ENCODE measurements at places on chromosomes 1 and 21.
A peak's percentile ranks its signal among the peaks of the same experiment; 100 is the strongest.

DNA sequence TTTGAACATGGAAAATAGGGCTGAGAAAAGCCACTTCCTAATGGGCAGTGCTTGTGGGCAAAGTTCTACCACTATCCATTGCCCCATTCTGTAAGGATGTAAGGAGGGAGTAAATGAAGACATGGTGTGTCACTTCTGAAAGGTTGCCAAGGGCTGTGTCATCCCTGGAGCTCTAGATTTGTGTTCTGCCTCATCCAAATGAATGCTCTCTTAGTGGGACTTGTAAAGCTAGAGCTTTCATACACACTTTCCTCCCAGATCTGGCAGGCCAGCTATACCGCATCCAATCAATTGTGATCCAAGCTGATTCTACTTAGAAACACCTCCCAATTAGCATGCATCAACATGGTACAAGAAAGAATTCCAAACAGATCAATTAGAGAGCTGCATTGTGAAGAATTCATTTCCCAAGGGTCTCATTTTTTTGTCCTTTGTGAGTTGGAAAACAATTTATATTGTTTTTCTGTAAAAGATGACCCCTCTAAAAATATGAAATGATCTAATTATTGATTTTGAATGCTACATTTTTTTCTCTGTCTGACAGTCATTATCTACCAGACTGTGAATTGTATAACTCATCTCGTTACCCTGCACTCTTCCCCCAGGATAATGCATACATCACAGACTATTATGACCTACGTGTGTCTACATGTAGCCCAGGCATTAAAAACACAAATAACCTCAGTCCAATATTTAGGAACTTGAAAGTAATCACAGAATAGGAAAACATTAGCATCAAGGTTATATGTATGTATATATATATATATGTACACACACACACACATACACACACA, 117.1 kb upstream of the DUSP10 start:
- DNase-seq: no peak

- no peak for DNase-seq
Measured at GRCh38 chr1:180939711-180940103, 27.0 kb downstream of the KIAA1614 start.

- peak; percentile 60 for DNase-seq
Measured at GRCh38 chr1:158793604-158794003, 12.6 kb upstream of the OR6N2 start.

GRCh38 chr1:46533179-46533864, 18.1 kb downstream of the KNCN start:
- no peak for DNase-seq

DNA sequence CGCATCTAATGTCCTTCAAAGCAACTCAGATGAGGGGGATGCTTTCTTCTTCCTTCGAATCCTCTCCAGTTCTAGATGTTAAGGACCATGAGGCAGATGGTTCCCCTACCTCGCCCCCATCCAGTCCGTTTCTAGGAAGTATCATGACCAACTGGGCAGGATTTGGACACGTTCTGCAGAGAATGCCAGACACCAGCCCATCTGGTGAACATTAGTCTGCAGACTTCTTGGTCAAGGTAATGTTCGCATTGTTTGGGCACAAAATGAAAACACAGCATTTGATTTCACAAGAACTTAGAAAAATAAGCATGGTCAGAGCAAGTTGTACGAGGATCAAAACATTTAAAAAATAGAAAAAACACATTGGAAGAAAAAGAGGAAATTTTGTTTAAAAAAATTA, 25.4 kb upstream of the ADARB1 start:
- no peak for DNase-seq

GRCh38 chr21:42614811-42615351, 38.5 kb upstream of the PDE9A start:
- peak; percentile 75 for DNase-seq

DNA sequence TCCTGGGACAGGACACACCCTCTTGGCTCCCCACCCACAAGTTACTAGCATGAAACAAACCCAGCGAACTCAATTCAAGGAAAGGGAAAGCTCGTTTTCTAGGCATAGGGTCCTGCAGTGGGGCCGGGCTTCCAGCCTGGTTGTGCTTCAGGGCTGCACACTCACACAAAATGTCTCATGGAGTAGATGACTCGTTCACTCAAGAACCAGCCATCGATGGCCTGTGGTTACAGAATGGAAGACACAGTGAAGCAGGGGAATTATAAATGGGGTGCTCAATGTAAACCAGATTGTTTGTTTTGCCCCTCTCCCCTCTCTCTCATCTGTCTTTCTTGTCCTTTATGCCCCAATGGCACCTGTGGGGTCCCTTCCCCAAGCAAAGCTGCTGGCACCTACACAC, 56.0 kb upstream of the COX20 start:
- no peak for DNase-seq

GRCh38 chr1:53686091-53686964, 52.6 kb downstream of the GLIS1 start:
- peak; percentile 65 for DNase-seq

DNA sequence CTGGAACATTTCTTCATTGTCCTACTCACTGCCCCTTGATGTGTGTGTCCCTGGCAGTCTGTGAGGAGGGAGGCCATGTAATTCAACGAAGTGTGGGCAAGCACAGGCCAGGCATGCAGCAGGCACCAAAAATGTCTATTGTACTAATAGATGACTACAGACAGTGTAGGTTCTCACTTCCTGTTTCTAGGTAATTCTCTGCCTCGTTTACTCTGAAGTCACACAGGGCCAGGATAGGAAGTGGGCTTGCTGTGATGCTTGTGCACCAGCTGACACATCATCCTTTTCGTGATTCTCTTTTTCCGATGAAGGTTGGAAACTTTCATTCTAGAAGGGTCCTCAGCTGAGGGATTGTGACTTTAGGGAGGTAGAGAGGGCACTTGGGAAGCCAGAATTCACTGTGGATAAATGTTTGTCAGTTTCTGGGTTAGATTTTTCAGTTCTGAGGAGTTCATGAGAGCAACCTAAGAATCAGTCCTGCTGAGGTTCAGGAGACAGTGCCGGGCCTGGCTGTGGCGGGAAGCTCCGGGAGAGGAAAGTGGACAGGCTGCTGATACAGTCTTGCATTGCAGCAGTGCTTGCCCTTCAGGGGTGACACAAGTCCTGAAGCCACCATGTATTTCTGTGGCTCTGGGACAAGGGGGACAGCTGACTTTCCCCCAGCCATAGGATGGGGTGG, 4.3 kb upstream of the CSF1 start:
- no peak for DNase-seq

DNA sequence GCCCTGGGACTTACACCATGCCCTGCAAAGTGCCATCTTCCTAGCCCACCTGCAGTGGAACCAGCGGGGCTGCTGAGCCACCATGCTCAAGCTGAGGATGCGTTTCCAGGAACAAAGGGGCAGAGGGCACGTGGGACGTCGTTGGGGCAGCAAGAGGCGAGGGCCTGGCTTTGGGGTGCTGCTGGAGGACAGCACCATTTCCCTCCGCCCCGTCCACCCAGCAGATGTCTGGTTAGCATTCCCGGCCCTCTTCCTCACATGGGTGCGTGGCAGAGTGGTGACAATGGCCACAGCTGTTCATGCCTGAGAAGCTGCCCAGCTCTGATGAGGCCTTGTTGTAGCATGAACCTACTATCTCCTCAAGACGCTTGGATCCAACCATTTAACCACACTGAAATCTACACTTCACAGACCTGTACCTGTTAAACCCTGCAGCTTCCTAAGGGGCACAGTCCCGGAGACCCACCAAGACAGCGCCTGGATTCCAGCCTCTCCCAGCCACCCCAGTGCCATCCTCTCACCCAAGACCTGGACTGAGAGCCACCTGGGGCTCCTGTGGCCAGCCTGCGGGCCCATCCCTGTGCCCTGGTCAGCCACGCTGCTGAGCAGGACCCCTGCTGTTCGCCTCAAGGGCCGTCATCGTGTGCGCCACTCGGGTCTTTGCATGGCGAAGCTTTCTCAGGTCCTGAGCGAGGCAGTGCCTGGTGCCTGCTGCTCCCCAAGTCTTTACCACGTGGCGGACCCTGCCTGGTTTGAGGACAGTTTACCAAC, 33.2 kb downstream of the SLC45A1 start:
- DNase-seq: no peak

DNA sequence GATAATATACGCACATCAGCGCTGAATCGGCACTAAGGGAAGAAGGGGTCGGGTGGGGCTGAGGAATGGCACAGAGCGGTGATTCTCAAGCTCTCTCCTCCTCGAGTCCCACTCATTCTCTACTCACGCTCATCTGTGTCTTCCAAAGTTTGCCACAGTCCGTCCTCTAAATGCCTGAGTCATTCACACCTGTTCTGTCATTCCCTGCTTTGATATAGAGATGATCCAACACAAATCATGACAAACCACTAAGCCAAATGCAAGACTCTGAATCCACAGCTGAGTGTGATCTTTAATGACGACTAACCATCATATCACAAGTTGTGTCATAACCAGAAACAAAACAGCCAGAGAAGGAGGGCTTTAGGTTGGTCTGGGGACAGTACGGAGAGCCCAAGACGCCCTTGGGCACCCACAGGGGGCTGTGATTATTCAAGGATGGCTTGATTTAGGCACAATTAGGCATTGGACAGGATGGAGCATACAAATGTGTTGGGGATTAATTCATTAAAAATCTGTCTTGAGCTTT, 501.5 kb downstream of the KIF26B start:
- DNase-seq: no peak

DNA sequence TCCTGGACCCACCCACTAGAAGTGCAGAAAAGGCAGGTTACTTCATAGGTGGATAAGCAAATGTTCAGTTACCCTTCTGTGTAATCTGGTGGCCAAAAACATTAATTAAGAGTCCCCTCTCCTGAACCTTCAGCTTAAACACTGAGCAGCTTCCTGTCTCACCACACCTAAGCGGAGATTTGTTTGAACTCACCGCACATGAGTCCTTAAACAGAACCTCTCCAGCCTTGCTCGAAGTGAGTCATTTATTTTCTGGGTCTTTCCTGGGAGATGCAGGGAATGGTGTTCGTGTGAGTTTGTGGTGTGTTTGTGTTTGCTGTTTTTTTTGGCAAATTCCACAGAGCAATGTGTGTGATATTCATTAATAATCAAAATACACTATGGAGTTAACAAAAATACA, 7.6 kb upstream of the FNBP1L start:
- DNase-seq: no peak

- no peak for DNase-seq
Measured at GRCh38 chr1:233884461-233885151, 19.9 kb upstream of the SLC35F3 start.

GRCh38 chr1:156815307-156815826, 1.3 kb downstream of the SH2D2A start:
- peak; percentile 34 for DNase-seq

DNA sequence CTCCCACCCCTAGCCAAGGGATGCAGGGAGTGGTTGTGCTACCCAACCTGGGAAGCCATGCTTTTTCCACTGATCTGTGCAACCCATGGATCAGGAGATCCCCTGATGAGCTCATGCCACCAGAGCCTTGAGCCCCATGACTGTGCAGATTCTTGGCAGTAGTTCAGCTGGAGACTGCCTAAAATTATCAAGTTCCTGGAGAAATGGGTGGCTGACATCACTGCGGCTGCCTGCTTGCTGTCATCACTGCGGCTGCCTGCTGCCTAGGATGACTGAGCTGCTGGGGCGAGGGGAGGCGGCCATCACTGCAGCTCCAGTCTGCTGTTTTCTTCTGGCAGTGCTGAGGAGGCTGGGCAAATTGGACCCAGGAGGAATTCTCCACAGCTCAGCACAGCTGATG, 159.2 kb downstream of the AGBL4 start:
- no peak for DNase-seq

- DNase-seq: no peak
Measured at GRCh38 chr21:45889256-45889655, 92.3 kb upstream of the COL6A1 start.

DNA sequence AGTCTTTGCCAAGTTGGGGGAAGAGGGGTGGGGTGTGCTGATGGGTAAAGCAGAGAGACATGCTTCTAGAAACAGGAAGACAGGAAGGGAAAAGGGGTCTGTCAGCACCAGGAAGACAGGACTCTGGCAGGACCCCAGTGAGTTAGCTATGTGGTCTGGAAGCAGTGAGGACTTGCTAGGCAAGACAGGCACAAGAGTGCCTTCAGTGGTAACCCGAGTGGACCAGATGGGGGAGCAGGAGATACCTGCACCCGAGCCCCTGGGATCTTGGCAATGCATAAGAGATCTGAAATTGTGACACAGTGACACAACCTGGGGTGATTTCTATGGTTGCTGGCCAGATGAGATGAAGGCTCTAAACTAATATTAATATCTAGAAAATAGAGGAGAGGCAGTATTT, 7.0 kb downstream of the TLR5 start:
- peak; percentile 63 for DNase-seq

Data from mesendoderm (in vitro differentiated cells).